Right ventricle myocardium inferior (tissue), 1 donor: ENCODE measurements at places on chromosomes 2 and 18. TPM values are rescaled to one million over a fixed set of nuclear protein-coding genes. Genes with fewer than 3 reads are reported as not detected.

MSTN gene
- total RNA-seq = not detected

SRD5A2 gene
- total RNA-seq = not detected

PCARE gene
- 0.51 TPM for total RNA-seq

GPR45 gene
- not detected for total RNA-seq

CAPN14 gene
- 0.35 TPM for total RNA-seq

ALKAL2 gene
- 0.62 TPM for total RNA-seq

CCDC141 gene
- total RNA-seq = 116 TPM

SLC40A1 gene
- 51.0 TPM for total RNA-seq

PLGLB2 gene
- 2.0 TPM for total RNA-seq

CYP20A1 gene
- total RNA-seq = 11.4 TPM

COL4A4 gene
- 13.6 TPM for total RNA-seq

AGXT gene
- not detected for total RNA-seq

VAMP8 gene
- 26.1 TPM for total RNA-seq

COBLL1 gene
- total RNA-seq = 15.2 TPM

HYCC2 gene
- 14.5 TPM for total RNA-seq
